Muscle of arm (tissue), 14 donors: ENCODE measurements at places on chromosomes 1 and 21. TPM values are rescaled to one million over a fixed set of nuclear protein-coding genes. Genes with fewer than 3 reads are reported as not detected.

GRCh38 chr1:115091572-115091971, 2.3 kb upstream of the TSPAN2 start:
- DNase-seq = no peak

DNA sequence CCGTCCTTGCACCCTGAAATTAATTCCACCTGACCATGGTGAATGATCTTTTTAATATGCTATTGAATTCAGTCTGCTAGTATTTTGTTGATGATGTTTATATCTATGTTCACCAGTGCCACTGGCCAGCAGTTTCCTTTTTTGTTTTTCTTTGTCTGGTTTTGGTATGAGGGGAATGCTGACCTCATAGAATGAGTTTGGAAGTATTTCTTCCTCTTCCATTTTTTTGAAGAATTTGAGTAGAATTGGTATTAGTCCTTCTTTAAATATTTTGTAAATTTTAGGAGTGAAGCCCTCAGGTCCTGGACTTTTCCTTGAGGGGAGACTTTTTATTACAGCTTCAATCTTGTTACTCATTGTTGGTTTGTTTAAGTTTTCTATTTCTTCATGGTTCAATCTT, 231.6 kb downstream of the MRPL39 start:
- no peak for DNase-seq

DNA sequence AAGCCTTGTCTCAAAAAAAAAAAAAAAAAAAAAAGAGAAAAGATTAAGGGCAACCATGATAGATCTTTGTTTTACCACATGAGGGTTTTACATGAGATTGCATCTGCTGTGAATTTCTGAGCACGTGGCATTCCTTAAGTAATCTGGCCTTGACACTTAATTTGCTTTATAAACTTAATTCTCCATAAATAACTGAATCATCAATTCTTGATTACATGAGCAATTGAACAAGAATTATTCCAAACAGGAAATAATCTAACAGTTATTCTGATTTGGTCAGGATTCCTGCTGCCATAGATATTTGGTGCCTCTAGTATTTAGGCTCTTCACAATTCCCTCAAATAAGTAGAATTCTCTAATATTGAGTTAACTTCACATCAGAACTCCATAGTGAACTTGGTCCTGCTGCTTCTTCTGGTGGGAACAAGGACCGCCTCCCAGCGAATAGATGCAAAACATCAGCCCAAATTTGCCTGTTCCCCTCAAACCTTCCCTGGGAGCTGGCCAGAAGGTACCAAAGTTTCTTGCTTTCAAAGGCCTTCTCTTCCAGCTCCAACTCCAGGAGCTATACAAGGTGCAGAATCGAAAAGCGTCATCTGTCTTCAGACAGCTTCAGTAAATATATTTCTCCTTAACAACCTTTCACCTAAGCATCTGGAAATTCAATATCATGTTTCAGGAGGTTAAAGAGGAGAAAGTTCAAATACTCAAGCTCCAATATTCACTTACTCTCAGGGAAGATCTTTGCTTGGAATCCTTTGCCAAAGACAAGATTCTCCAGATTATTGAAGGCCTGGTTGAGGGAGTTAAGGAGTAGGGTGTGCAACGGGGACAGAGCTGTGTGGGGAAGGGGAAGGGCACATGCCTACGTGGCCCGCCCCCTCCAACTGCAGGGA, 1.0 kb downstream of the KRTCAP2 start:
- no peak for DNase-seq

Gene ITGB2
- 7.9 TPM for polyA plus RNA-seq

DNA sequence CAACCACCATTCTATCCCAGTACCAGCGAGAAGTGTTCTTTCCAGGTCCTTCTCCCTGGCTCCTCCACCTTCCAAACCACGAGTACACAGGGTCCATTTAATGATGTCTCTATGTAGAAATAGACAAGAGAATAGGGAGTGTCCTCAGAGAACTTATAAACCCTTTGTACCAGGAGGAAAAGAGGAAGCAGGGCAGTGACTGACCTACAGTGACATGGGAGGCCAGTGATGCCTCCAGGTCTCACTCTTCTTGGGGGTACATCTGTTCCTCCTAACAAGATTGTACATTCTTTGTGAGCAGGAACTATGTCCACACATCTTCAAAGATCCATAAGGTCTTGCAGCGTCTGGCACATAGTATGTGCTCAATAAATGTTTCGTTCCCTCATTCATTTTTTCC, 18.7 kb upstream of the FMOD start:
- DNase-seq = no peak

DNA sequence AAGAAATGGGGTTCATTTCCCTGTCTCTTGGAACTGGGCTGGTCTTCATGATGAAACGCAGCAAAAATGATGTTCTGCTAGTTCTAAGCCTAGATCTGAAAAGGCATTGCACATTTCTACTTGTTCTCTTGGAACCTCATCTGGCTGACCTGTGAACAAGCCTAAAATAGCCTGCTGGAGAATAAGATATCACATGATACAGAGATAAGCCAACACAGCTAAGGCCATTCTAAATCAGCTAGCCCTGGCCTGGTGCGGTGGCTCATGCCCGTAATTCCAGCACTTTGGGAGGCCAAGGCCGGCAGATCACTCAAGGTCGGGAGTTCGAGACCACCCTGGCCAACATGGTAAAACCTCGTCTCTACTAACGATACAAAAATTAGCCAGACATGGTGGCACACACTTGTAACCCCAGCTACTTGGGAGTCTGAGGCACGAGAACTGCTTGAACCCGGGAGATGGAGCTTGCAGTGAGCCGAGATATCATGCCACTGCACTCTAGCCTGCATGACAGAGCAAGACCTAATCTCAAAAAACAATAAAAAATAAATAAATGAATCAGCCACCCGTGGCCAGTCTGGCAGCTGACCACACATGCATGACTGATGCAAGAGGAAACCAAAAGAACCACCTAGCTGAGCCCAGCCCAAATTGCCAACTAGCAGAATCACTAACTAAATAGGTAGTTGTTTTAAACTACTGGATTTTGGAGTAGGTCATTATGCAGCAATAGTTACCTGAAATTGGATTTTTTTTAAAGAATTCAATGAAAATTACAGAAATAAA, 18.0 kb downstream of the CD244 start:
- DNase-seq = no peak

DNA sequence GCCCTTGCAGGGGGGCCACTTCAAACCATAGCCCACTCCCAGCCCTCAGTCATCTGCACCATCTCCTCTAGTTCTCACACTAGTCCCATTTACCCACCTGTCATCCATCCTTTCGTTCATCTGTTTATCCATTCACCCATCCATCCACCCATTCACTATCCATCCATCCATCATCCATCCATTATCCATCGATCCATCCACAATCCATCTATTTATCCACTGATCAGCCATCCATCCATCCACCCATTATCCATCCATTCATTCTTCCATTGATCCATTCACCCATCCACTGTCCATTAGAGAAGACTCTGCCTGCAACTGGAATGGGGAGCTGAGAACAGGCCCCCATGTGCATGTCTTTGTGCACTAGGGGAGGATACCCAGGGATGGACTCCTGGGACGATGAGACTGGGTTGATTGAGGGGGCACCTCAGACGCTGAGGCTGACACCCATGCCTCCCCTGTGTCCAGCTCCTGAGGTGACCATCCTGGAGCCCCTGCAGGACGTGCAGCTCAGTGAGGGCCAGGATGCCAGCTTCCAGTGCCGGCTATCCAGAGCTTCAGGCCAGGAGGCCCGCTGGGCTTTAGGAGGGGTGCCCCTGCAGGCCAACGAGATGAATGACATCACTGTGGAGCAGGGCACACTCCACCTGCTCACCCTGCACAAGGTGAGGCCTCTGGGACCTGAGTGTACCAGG, 97.9 kb downstream of the TRIM11 start:
- no peak for DNase-seq

Gene TMCO4
- polyA plus RNA-seq = 1.9 TPM

DNA sequence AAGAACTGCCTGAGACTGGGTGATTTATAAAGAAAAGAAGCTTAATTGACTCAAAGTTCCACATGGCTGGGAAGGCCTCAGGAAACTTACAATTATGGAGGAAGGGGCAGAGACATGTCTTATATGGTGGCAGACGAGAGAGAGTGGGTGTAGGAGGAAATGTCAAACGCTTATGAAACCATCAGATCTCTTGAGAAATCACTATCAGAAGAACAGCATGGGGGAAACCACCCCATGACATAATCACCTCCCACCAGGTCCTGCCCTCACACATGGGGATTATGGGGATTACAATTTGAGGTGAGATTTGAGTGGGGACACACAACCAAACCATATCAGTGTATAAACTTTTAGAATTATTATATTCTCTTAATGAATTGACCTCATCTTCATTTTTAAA, 335.9 kb upstream of the DPYD start:
- no peak for DNase-seq

Gene IGSF3
- 40.5 TPM for polyA plus RNA-seq

DNA sequence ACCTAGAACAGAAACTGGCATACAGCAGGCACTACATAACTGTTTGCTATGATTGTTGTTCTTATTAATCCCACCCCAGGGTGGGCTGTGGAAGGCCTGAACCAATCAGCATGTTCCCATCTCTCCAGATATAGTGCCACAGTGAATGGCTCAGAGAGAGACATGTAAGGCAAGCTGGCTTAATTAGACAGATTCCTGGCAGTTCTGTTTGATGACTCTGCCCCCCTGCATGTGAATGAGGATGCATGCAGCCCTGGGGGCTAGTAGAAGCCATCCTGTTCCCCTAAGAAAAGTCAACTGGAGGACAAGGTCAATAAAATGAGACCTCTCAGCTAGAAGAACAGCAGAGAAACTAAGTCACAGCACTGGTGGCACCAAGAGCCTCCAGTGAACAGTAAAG, 130.3 kb downstream of the GLIS1 start:
- DNase-seq = no peak

GRCh38 chr1:46133181-46133658, 791 bp upstream of the PIK3R3 start:
- no peak for DNase-seq
